ENCODE measurements at places on chromosomes 11 and 22.

- DNase-seq: no peak
Observed at GRCh38 chr22:33111491-33111890, 53.3 kb upstream of the SYN3 start.

- DNase-seq: no peak
Observed at GRCh38 chr11:76131142-76131541, 75.2 kb downstream of the WNT11 start.

- no peak for DNase-seq
Observed at GRCh38 chr11:3675971-3676370, 4.8 kb upstream of the CHRNA10 start.

GRCh38 chr11:97078443-97078842 is 688.6 kb downstream of the JRKL start:
- DNase-seq: no peak

DNA sequence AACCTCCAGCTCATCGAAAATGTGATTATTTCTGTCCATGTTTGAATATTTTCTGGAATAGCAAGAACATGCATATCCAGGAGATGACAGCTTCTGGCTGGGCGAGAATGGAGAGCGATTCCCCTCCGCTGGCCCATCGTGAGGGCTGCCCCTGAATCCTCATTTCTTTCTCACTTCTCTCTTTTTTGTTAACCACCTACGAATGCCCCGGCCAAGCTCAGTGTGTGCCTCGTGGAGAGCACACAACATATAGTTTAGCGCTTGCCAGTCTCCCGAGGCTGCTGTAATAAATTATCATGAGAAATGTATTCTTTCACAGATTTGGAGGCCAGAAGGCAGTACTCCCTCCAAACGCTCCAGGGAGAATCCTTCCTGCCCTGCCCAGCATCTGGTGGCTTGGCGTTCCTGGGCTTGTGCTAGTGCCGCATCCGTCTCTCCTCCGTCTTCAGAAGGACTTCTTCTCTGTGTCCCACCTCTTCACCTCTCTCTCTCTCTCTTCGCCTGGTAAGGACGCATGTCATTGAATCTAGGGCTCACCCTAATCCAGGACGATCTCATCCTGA is 1306.0 kb downstream of the TBC1D22A start:
- no peak for DNase-seq

GRCh38 chr11:95702526-95702925 is 87.1 kb downstream of the FAM76B start:
- no peak for DNase-seq

- no peak for DNase-seq
Observed at GRCh38 chr11:133745791-133746190, 99.5 kb downstream of the SPATA19 start.

DNA sequence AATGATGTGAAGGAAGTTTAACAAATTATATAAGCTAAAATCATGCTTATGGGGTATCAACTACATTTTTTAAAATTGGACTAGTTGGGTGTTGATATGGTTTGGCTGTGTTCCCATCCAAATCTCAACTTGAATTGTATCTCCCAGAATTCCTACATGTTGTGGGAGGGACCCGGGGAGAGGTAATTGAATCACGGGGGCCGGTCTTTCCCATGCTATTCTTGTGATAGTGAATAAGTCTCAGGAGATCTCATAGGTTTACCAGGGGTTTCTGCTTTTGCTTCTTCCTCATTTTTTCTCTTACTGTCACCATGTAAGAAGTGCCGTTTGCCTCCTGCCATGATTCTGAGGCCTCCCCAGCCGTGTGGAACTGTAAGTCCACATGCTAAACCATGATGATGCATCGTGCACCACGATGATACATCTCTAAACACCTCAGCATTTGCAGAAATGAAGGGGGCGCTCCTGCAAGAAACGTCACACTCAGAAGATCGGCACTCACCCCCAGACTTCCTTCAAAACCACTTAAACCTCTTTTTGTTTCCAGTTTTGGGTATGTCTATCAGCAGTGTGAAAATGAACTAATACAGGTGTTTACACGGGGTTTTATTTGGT is 340.0 kb downstream of the SHANK2 start:
- DNase-seq: no peak

DNA sequence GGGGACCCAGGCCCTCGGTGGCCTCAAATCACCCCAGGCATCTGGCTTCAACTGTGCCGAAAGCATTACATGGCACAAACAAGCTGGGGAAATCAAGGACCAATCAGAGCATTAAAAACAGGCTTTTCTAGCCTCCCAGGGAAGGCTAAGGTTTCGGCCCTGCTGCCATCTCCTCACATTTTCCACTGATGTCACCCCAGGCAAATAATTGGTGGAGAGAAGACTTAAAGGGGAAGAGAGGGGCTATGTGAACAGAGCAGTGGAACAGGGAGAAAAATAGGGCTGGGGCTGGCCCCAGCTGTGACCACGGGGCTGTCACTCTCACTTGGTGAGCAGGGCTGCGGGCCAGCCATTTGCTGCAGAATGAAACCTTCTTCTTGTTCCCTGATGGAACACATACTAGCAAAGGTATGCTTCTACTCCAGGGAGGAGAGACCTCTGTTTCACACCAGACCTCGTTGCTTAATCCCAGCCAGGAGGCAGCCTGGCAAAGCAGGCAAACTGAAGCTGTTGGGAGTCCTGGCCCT is 581.3 kb downstream of the SOX6 start:
- no peak for DNase-seq

GRCh38 chr11:72524711-72525110 is 90.4 kb upstream of the CLPB start:
- DNase-seq: no peak

DNA sequence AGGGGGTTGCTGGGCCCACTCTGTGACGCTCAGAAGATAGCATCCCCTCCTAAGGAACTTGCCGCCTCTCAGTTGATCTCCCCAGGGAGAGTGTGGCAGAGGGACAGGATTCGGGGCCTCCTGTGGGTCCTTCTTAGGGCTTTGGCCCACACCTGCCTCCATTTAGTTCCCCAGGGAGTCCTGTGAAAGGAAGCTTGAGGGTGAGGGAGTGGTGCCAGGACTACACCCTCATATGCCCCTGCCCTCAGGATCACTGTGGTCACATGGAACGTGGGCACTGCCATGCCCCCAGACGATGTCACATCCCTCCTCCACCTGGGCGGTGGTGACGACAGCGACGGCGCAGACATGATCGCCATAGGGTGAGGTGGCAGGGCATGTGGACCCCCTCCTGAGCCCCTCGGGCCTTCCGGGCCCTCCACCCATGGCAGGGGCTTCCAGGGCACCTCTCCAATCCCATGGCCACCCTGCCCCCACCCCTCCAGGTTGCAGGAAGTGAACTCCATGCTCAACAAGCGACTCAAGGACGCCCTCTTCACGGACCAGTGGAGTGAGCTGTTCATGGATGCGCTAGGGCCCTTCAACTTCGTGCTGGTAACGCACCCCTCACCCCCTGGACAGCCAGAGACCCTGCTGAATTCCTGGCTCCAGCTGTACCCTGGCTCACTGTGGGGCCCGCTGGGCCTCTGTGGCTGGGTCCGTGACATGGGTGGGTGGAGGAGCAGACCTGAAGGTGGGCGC is 3.5 kb downstream of the INPP5J start:
- no peak for DNase-seq

Measured in thoracic aorta (tissue), 2 donors.